Stimulated activated CD4-positive, alpha-beta T cell treated with anti-CD3 and anti-CD28 coated beads, Interleukin-4, amount 100 ng/mL, for 48 hours (primary cell): ENCODE measurements at places on chromosomes 16 and 17.

- no peak for DNase-seq
Measured at GRCh38 chr16:54579106-54579728, 292.6 kb upstream of the IRX3 start.

- DNase-seq, result peak; percentile 4
Measured at GRCh38 chr17:79664930-79665737, 54.3 kb upstream of the RBFOX3 start.

DNA sequence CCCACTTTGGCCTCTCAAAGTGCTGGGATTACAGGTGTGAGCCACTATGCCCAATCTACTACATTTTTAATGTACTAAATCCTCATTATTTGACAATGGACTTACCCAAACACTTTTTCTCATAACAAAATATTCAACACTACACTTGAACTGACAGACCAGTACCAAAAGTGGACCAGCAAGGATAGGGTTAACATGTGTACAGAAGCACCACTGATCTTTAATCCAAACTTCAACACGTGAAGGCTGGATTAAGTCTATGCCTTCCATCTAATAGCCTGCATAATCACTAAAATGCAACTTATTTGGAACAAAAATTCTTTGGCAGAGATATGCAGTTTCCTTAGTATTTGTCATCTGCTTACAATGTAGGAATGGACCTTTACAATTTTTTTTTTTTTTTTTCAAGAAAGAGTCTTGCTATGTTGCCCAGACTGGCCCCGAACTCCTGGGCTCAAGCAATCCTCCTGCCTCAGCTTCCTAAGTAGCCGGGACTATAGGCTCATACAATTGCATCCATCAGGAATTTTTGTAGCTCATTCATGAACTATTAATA, 60.0 kb upstream of the BCAR1 start:
- DNase-seq, result no peak

GRCh38 chr16:88705076-88705684, 1.0 kb downstream of the RNF166 start:
- DNase-seq, result no peak

DNA sequence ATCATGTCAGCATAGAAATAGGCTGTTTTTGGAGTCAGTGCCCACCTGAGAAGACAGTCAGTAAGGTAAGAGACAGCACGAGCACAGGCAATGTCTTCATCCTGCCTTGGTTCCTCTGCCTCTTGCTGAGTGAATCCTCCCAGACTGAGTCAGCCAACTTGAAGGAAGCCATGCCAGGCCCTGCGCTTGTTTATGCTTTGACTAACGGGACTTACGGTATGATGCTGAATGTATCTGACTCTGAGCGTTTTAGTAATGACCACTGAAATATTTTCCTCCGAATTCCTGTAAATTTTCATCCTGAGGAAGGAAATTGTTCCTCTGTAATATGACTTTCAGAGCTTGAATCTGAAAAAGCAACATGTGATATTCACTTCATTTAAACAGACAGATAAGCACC, 18.0 kb downstream of the C17orf67 start:
- no peak for DNase-seq

DNA sequence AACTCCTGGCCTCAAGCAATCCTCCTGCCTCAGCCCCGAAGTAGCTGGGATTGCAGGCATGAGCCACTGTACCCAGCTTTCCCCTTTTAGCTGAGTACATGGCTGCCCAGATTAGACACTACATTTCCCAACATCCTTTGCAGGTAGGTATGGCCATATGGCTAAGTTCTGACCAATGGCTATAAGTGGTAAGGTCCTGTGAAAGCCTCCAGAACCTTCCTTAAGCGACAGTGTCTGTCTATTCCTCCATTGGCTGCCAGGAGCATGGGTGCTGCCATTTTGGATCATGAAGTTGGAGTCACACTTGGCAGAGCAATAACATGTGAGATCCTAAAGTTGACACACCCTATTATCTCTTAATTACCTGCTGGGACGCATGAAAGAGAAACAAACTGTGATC, 24.4 kb upstream of the CRHR1 start:
- DNase-seq, result no peak

DNA sequence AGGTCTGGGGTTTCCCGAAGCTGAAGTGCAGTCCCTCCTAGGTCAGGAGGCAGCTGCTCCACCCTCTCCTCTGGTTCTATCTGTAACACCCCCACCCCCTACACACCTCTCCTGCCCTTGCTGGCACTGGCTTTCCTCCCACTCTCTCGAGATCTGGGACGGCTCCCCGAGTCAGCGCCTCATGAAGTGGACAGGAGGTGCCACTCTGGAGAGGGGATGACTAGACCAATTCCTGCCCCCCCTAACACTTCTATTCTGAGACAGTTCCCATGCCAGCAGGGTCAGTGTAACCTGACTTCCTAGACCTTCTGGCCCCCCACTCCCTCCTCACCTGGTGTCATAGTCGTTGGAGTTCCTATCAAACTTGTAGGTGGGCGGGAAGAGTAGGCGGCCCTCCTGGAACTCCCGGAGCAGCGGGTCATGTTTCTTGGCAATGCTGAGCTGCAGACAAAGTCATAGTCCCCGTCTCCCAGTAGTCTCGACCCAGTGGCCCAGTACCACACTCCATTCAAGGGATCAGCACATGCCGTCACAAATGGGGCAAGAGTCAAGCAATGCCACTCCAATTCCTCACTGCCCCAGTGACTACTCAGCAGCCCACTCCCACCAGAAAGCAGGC, 9.7 kb downstream of the INPP5K start:
- DNase-seq, result no peak

DNA sequence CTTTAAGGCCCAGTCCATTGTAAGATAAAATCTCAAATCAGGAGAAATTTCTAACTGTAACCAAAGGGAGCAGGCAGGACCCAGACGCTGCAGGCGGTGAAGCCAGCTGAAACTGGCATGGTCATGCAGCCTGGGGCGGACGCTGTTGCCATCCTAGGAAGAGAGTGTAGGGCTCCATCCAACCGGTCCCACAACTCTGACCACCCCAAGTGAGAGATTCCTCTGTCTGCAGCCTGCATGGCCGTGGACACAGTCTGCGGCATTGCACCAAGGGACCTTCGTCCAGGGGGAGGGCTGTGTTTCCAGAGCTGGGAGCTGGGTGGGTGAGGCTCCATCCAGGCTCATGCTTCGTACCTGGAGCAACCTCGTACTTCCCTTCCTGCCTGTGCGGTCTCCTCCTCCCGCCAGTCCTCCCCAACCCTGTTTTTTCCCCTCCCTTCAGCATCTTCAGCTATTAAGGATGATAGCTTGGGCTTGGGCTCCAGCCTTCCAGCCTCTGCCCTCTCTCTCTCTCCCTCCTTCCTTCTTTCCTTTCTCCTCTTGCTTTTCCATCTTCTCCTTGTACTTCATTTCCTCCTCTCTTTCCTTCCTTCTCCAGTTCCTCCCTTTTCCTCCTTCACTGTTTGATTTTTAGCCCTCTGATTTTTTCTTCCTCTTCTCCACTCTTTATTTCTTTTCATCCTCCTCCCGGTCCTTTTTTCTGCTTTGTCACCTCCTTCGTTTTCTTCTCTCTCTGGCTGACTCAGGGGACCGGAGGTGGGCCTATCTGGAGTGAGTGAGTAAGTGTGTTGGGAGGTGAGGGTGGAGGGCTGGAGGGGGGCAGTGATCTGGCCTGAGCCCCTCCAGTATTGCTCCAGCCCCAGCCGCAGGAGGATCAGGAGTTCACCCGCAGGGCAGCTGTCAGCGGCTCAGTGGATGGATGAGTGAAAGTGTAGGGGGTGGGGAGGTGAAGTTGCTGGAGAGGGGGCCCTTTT, 17.0 kb upstream of the LHX1 start:
- DNase-seq, result no peak

DNA sequence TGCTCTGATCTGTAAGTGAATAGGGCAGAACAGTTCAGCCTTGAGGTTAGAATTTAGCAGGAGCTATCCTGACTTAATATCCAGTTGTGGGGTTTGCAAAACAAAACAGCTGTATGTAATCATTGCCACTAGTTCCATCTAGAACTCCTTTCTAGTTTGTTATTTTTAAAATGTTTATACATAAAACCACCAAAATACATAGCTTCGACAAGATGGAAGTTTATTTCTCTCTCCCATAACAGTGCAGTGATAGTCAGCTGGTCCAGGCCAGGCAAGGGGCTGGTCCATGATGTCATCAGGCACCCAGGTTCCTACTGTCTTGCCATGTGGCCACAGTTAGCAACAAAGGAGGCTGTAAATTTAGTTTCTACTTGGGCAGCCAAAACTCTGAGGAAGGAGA, 10.5 kb upstream of the PLK1 start:
- no peak for DNase-seq

GRCh38 chr17:78346605-78347250, 13.1 kb downstream of the SOCS3 start:
- no peak for DNase-seq

GRCh38 chr17:27824176-27824715, 23.9 kb upstream of the NOS2 start:
- no peak for DNase-seq

GRCh38 chr17:42188749-42189650, 3.7 kb upstream of the HCRT start:
- DNase-seq, result no peak

DNA sequence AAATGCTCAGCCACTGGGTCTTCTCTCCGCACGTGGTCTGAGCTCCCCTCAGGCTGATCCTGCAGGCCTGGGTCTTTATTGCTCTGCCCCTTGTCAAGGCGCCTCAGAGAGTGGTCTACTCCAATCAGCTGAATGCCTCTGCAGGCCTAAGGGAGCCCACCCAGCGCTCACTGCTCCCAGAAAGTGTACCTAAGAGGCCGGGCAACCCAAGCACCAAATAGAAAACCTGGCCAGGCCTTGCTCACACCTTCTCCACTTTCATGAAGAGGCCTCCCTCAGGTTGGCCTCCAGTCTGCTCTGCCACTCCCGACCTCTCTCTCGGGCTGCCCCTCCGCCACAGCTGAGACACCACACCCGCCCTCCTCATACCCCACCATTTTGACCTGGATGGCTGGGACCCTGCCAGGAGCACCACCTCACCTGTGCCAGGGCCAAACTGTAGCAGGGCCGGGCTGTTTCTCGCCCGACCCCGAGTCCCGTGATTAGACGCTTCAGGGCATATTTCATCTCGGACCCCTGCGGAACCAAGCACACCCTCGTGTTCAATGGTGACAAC, 665 bp downstream of the MYBBP1A start:
- DNase-seq, result no peak

- DNase-seq, result no peak
Measured at GRCh38 chr17:67256075-67256732, 11.2 kb upstream of the HELZ start.

DNA sequence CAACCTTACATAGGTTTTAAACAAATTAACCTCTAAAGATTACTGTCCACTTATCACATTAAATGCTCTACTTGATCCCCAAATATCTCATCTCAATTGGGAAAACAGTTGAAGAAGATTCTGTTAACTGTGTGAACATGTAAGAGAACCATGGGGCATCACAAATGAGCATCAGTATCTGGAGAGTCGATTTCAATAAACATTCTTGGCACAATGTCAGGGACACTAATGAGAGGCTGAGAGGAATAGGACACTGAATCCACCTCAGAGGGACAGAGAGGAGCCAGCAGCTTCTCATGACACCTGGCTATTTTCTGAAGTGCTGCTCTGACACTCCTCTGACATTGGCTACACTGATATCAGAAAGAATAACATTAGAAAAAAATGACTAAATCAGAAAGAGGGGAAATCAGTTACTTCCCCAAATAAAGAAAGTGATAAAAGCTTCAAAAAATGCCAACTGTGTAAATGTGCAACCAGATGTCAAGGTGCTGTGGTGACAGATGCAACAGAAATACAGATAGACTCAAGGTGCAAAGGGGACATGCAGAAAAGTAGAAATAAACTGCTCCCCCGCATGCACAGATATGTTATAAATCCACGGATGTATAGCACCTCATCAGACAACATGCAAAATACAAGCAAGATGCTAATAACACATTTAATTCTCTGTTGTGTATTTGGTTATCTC, 67.4 kb downstream of the SNX11 start:
- DNase-seq, result no peak

DNA sequence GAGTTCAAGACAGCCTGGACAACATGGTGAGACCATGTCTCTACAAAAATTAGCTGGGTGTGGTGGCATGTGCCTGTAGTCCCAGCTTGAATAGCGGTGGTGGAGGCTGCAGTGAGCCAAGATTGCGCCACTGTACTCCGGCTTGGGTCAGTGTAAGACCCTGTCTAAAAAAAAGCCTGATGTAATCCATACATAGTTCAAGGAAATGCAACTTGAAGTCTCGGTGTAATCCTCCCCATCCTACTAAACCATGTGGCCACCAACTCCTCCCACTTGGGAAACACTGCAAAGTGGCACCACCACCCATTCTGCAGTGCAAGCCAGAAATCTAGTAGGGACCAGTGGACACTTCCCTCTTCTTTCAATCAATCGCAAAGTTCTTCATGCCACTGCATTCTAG, 5.4 kb upstream of the KPNB1 start:
- DNase-seq, result no peak

GRCh38 chr16:3101018-3101840, 2.1 kb upstream of the ZSCAN10 start:
- DNase-seq, result no peak

DNA sequence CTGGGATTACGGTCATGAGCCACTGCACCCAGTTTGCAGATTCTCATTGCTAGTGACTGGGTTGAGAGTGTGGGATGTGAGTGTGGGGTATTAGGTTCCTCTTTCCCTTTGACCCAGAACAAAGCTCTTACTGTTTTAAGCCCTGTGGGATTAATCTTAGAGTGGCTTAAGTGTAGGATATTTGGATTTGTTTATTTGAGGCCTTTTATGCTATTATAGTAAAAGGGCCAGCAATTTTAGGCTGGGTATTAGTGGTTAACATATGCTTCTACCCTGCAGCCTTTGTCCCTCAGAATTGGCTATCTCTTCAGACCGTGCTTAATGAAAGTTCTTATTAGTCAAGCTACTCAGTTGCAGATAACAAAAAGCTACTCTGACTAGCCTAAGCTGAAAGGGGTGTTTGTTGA, 3.2 kb downstream of the SGF29 start:
- no peak for DNase-seq

DNA sequence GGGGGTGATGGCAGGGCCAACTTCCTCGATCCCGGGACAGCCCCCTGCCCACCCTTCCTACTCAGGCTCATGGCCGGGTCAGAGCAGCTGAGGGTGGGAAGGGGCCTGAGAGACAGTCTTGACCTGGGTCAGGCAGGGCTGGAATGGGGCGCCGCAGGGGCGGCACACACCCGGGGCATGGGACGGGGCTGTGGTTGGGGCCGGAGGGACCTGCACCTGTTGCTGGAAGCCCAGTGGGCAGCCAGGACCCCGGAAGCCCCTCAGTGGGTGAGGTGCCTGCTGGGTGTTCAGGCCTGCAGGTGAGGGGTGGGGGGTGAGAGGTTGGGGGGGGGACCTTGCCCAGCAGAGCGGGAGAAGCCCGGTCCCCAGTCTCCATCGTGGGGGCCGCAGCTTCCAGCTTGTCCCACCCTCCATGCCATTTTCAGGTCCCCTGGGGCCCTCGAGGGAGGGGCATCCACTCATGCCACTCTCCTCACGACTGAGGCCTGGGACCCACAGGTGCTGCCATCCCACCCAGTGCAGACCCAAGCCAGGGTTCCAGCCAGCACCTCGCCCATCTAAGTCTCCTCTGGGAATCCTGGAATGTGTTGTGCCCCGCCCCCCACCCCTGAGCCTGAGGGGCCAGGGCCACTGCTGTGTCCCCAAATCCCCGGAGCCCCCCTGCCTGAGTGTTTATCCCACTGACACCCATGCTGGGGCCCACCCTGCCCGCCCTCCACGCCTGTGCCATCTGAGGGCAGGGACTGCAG, 43.4 kb upstream of the ACSF3 start:
- DNase-seq, result no peak
